Astrocyte of the spinal cord (primary cell): ENCODE measurements at places on chromosomes 16 and 17.

DNA sequence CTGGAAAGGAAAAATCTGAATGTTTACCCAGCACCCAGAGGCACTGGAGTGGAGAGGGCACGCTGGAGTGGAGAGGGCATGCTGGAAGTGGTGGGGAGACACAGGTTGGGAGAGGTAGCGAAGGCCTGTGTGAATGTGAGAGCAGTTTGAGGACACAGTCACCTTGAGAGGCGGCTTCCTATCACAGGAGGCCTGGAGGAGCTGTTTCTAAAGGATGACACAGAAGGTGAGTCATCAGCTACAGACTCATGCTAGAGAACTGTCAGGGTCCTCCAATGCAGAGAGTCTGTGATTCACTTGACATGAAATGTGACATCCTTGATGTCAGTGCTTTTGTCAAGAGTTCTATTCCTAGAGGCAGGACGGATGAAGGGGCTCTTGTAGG, 13.8 kb downstream of the CTRL start:
- DNase-seq = peak; percentile 74

DNA sequence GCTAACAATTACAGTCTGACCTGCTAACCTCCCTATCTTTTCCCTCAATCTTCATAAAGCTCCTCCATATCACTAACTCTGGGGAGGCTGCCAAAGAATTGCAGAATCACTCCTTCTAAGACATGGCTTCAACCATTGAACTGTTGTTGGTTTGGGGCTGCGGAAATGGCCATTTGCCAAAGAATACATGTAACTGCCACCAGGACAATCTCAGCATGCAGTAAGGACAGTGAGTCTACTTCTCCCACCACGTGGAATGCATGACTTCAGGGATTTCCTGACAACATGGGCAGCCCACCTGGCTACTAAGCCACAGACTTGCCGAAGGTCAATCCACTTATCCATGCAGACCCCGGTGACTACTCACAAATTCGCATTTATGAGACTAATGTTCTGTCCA, 104.3 kb upstream of the NUDT7 start:
- DNase-seq = peak; percentile 5

DNA sequence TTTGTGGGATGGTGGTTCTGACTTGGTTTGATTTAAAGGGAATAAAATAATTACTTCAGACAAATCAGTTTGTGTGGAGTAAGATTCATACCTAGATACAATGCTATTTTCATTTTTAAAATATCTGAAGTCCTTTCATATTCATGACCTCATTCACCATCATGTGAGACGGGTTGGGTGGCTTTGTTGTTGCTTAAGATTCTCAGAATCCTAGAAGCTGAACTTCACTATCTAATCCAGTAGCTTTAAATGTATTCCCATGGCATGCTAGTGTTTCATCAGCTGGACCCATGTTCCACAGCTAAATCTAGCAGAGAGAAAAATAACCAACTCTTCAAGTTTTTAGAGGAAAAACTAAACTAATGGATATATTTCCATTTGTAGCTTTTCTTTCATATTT, 2.7 kb upstream of the AMFR start:
- DNase-seq = no peak

DNA sequence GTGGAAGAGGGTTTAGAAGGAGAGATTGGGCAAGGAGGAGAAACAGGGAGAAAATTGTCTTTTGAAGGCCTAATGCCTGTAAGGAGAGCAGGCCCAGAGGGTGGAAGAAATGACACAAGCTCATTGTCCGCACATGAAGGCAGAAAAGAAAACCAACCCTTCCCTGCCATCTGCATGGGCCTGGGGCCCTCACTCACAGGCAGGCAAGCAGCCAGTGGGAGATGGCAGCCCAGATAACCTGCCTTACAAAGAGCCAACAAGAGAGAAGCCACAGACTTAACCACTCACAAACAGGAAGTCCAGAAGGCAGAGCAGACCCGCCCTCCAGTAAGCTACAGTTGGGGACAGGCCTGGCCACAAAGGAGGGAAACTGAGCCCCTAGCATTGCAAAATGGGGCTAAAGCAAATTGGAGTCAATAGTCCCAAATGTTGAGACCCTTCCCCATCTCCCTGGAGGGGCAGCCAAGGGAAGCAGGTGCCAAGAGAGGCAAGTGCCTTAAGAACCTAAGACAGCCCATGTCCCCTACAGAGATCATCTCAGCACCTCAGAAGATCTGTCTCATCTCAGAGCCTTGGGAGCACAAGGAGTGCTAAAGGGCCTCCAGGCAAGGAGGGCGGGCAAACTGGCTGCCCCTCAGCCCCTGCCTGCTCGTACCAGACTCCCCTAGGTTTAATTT, 7.3 kb upstream of the TSPOAP1 start:
- DNase-seq = no peak

DNA sequence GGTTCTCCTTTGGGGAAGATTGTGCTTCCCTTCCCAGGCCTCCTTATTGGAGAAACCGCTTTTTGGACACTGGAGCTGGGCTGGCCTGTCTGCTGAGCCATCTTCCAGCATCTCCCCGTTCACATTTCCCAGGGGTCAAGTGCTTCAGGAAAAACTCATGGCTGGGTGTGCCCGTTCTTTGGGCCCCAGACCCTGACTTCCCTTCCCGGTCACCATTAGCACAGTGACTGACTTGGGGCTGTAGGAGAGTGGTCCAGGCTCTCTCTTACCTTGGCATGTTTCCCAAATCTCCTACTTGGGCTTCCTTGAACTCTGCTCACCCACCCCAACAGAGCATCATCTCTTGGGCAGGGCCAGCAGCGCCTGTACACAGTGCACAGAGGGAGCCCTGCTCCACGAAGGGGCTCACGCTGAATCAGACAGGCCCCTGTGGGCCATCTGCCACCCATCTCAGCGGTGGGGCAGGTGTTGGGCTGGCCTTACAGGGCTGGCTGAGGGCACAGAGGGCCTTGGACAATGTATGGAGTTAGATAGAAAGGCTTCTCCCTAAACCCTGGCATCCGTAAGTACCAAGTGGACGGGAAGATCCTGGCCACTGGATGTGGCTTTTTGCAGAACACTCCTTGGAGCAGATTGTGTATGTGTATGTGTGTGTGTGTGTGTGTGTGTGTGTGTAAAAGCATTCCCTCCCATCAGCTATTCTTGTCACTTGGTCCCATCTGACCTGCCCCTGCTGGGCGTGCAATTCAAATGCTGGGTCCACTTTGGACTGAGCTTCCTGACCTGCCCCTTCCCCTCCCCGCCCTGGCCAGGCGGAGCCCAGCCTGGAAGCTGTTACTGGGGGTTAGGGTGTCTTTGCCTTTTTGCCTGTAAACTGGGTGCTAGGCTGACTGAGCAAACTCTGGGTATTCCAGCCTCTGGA, 24.9 kb upstream of the CDC42EP4 start:
- no peak for DNase-seq

GRCh38 chr16:51630076-51630475, 479.0 kb upstream of the SALL1 start:
- no peak for DNase-seq

DNA sequence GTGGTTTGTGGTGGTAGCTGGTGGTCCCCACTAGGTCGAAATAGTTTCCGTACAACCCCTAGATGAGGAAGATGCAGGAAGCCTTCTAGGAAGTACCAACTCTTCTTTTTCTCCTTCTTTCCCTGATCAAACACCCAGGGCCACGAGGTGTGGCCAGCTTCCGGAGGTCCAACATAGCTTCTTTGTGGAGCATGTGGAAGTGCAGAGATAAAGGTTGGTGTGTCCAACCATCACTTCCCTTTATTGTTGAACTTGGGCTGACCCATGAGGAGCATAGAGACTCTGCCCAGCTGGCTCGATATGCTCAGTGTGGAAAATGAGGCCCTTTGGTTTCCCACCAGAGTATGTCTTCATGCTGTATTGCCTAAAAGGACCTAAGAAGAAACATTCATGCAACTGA, 6.3 kb upstream of the RGS9 start:
- DNase-seq = no peak

DNA sequence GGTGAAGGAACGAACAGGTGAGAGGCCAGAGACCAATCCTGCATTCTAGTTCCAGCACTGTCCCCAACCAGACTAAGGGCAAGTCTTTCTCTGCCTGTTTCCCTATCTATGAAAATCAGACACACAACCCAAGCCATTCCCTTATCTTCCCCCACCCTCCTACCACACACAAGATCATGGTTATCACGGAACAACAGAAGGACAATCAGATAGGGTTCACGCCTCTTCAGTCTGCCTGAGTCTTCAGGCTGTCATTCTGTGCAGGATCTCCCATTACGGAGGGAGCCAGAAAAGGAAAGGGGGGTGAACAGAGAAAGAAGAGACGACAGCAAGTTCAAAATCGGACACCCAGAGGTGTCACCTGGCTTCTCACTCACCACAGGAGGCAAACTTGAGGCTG, 11.1 kb downstream of the TLE7 start:
- no peak for DNase-seq

GRCh38 chr17:61467416-61468262, 15.4 kb downstream of the TBX4 start:
- peak; percentile 37 for DNase-seq

DNA sequence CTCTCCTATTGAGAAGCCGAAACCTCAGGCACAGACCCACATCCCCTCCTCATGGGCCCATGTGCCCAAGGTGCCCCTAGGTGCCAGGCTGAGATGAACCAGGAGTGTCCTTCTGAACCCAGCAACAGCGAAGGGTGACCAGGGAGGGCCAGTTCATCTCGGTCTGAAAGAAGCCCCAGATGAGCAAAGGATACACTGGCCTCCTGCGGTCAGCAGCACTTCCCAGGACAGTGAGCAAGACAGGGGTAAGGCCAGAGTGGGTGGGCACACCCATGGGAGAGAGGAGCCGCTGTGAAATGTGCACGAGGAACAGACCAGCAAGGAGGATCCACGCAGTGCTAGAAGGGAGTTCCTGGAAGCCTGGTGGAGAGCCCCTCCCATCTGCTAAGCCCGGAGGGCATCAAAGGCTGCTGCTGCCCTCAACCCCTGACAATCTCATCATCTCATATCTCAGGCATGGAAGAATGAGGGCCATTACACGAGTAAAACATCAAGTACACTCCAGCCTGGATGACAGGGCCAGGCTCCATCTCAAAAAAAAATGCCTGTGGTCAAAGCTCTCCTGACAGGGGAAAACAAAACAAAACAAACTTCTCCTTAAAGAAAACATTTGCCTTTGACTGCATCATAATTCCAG, 3.3 kb upstream of the HBZ start:
- DNase-seq = peak; percentile 12

- DNase-seq = no peak
Observed at GRCh38 chr17:41627316-41628072, 3.1 kb upstream of the KRT17 start.

DNA sequence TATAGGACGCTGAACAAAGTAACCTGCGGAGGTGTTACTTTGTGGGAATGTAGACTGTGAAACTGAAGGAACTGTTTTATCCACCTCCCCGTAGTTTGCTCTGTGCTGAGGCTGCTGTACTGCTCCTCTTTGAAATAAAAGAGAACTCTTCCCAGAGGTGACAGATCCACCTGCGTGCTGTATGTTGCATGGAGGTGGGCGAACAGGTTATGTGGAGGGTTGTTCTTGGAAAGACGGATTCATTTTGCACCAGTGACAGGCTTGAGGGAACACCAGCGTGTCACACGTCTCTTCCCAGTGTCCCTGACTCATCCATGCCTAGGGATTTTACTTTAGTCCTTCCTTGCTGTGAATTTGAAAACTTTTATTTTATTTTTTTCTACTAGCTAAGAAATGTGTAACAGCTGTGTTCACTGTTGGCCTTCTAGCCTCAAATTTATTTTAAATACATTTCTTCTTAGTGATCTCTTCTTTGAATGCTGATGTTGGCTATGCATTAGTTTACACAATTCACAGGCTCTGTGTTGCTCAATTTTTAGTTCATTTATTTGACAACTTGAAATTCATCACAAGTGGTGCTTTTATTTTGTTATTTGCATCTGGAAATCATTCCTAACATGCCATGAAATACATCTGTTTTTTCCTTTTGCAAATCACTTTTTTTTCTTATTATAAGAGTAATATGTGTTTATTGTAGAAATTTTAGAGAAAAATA, 512.4 kb downstream of the CDH13 start:
- no peak for DNase-seq

DNA sequence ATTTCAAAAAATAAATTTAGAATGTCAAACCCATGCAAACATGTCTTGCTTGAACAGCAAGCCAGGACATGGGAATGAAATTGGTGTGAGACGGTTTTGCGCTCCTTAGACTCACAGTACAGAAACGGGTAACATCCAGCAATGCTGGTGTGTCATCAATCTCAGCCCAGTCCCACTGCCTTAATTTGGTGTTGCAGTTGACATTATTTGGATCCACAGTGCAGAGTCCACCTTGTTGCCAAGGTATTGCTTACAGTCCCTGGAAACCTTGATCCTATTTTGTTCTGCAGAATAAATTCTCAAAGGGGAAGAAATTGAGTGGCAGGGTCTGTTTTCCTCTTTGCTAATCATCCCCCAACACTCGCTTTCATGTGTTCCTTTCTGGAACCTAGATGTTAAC, 311.6 kb upstream of the MON1B start:
- DNase-seq = no peak

- DNase-seq = no peak
Observed at GRCh38 chr17:34800661-34801060, 160.6 kb downstream of the CCT6B start.

- no peak for DNase-seq
Observed at GRCh38 chr17:14296166-14296910, 4.5 kb upstream of the HS3ST3B1 start.

DNA sequence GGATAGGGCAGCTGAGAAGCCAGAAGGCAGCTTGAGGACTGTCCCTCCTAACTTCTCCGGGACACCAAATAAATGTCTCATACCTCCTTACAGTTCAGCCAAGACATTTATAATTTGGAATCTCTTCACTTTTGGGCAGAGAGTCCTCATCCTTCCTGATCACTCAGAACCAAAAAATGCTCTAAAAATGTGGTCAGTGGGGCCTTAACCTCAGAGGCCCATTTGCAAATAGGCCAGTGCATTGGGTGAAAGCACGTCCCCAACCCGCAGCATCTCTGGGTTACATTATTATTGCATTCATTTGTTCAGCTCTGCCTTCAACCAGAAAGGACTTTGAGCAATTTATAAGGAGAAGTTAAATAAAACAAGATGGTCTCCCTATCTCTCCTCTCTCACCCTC, 112.4 kb upstream of the IRX3 start:
- no peak for DNase-seq

- peak; percentile 81 for DNase-seq
Observed at GRCh38 chr17:14061666-14062560, 7.4 kb upstream of the COX10 start.

DNA sequence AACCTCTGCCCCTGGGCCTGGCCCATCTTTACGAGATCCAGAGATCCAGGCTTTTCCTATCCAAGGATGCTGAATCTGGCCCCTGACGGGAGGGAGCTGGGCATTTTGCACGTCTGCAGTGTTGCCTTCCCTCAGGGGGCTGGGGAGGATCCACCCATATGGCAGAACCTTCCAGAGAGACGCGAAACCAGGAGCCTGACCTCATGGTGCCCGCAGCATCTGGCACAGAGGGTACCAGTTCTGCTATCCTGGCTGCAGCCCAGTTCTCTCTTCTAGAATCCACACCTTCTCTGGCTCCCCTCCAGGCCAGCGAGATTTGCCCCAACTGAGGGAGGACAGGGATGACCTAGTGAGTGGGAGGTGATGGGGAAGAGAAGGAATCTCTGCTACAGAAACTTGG, 20.5 kb upstream of the ZNF652 start:
- DNase-seq = no peak

- DNase-seq = no peak
Observed at GRCh38 chr17:50952889-50953288, 86.7 kb upstream of the TOB1 start.
